ENCODE measurements at places on chromosomes 4 and X.

DNA sequence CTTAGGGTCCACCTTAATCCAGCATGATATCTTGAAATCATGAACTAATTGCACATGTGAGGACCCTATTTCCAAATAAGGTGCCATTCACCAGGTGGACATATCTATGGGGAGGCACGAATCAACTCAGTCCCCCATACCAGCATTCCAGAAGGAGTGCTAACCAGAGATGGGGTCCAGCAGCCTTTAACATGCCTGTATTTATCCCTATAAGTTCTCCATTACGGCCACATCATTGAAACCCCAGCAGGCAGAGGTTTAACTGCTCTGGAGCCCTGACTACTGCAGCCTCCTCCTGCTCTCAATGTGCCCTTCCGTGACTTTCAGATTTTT lies 3.2 kb upstream of the ASMTL start:
- H3K4me3 ChIP-seq = no peak overlapping the region
- no peak overlapping the region for H3K27ac ChIP-seq
- DNase-seq = no peak
- H3K4me1 ChIP-seq = peaks cover 12% of the 10 kb centered on the region

- no peaks in the 10 kb centered on the region for H3K27me3 ChIP-seq
- no peak overlapping the region for H3K27ac ChIP-seq
- no peaks in the 10 kb centered on the region for H3K4me1 ChIP-seq
These were observed 256.8 kb downstream of the DHRSX start for GRCh38 chrX:2243913-2244460.

DNA sequence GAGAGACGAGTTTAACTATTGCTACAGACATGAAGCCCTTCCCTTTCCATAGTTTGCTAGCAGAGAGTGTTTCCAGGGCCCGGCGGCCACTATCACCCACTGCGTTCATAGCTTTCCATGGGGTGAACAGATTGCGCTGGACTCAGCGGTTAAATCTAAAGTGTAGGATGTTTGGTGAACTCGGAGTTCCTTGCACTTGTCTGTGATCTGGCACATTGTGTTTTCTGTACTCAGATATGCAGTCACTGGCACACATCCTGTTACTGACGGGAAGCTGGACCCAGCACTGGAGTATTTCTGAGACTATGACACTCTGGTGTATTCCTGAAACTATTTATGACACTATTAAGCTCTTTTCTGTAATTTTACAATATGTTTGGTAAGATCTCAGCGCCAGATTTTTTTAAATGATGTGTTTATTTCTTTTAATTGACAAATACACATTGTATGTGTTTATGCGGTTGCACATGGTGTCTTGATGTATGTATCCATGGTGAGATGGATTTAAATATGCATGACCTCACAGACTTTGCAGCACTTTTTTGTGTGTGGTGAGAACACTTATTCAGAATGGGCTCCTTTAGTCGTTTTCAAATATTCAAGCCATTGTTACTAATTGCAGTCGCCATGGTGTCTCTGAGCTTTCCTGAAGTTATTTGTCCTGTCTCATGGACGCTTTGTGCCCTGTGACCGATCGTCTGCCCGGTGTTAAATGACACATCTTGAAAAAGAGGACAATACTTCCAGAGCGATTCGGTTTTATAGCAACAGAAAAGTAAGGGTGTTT lies 14.1 kb downstream of the CD99 start:
- peak overlapping the region; percentile 62 for H3K27ac ChIP-seq
- H3K4me3 ChIP-seq = no peak overlapping the region
- no peak for DNase-seq
- no peaks in the 10 kb centered on the region for H3K36me3 ChIP-seq
- peaks cover 92% of the 10 kb centered on the region for H3K4me1 ChIP-seq
- no peaks in the 10 kb centered on the region for H3K27me3 ChIP-seq

GRCh38 chr4:123278755-123279154 lies 117.8 kb upstream of the SPRY1 start:
- no peak for DNase-seq
- no peaks in the 10 kb centered on the region for H3K36me3 ChIP-seq
- H3K4me1 ChIP-seq = no peaks in the 10 kb centered on the region
- no peak overlapping the region for H3K4me3 ChIP-seq

DNA sequence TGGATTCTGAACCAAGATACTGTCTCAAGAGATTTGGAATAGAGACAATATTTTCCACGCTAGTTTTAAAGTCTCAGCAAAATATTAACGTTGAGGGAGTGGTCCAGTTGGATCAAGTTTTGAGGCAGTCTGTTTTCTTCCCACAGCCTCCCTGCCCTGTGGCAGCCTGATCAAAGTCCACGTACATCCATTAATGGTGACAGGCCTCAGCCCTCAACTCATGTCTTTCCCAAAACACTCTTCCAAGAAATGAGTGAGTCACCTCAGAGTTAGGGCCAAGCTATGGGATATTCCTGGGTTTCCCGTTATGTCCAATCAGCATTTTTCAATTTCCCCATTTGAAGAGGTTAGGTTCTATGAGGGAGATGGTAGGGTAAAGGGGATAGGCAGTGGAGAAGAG lies 28.5 kb downstream of the EGFL6 start:
- no peaks in the 10 kb centered on the region for H3K36me3 ChIP-seq
- no peak overlapping the region for H3K4me3 ChIP-seq
- no peaks in the 10 kb centered on the region for H3K27me3 ChIP-seq
- DNase-seq = no peak
- peak overlapping the region; percentile 12 for H3K27ac ChIP-seq

- H3K36me3 ChIP-seq = no peaks in the 10 kb centered on the region
- H3K27ac ChIP-seq = peak overlapping the region; percentile 91
- peaks cover 10% of the 10 kb centered on the region for H3K4me1 ChIP-seq
- H3K27me3 ChIP-seq = no peaks in the 10 kb centered on the region
- DNase-seq = peak; percentile 27
- H3K4me3 ChIP-seq = peak overlapping the region; percentile 98
These were observed 825 bp upstream of the RASGEF1B start for GRCh38 chr4:81472281-81473182.

GRCh38 chrX:66021765-66022631 lies 17.9 kb downstream of the VSIG4 start:
- no peak overlapping the region for H3K27ac ChIP-seq
- H3K27me3 ChIP-seq = no peaks in the 10 kb centered on the region
- no peak overlapping the region for H3K4me3 ChIP-seq
- H3K36me3 ChIP-seq = no peaks in the 10 kb centered on the region

DNA sequence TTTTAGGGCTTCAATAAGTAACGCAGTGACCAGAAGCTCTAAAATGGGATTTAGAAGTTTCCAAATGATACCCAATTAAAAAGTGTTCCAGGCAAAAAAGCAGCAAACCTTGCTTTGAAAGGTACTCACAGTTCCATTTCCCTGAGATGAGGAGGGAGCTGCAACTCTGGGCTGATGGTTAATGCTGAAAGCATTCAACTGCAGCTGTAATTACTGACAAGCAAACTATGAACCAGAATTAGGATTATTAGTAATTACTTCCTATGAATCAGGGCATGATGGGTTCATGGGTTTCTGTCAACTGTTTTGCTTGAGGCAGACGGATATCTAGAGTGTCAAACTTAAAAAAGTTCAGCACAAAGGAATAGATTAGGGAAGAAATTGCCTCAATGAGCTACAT lies 357.4 kb downstream of the STIM2 start:
- no peak overlapping the region for H3K27ac ChIP-seq
- no peak overlapping the region for H3K4me3 ChIP-seq
- no peaks in the 10 kb centered on the region for H3K27me3 ChIP-seq

All from heart right ventricle (tissue), 16 donors.